ENCODE measurements at places on chromosomes 16 and 17. TPM values are rescaled to one million over a fixed set of nuclear protein-coding genes. Genes with fewer than 3 reads are reported as not detected.

ZNF750 gene
- total RNA-seq: 0.26 TPM

KDM6B gene
- total RNA-seq: 92.5 TPM

SLC13A2 gene
- 0.10 TPM for total RNA-seq

TMED6 gene
- 1.2 TPM for total RNA-seq
